ENCODE measurements at places on chromosomes 5 and 9.

GRCh38 chr5:160235731-160236130 is 6.4 kb downstream of the FABP6 start:
- DNase-seq, result no peak

DNA sequence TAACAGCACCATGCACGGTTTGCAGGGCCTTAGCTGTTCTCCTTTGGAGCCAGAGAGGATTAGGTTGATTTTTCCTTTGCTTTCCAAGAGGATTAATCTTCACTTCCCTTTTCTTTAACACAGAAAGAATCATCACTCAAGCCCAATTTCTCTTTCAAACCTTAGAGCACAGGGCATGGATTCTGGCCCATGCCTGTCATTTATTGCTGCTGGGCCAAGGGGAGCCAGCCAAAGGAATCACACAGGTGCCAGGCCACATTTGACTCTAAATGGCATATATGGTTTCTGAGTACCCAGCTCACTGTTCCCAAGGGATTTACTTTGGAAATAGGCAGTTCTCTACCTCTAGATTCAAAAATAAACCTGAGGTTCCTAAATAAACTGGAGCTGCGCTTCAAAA is 58.3 kb downstream of the FBXL7 start:
- no peak for DNase-seq

DNA sequence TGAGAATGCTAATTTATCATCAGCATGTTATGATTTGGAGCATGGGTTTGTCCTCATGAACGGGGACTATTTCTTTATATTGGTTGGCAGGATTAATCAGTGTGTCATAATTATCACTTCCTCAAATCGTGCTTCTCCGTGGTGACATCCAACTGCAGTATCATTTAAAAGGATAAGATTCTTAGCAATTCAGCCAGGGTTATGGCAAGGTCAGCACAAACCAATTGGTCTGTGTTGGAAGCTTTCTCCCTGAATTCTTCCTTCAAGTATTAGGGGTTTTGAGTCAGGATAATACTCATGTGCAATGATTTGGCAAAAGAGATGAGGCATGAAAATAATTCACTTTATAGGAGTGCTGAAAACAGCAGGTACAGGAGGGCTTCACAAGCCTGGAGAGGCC is 5.5 kb upstream of the CAMLG start:
- DNase-seq, result no peak

DNA sequence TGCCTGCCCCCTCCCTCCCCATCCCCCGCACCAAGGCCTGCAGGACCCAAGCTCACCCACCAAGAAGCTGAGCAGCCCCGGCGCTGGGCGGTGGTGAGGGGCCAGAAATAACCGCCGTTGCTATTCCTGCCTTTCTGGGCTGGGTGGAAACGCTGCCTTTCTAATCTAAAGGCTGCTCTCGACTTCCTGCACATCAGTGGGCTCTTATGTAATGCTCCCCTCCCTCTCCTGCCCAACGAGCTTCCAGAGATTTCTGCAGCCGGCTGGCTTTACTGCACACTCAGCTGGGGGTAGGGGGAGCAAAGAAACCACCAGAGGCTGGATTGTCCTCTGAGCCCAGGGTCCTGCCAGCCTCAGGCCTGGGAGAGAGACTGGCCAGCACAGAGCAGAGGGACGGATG is 6.9 kb upstream of the EGR1 start:
- DNase-seq, result peak; percentile 17

- no peak for DNase-seq
These were observed 2.2 kb downstream of the CPEB4 start for GRCh38 chr5:173890195-173890991.

DNA sequence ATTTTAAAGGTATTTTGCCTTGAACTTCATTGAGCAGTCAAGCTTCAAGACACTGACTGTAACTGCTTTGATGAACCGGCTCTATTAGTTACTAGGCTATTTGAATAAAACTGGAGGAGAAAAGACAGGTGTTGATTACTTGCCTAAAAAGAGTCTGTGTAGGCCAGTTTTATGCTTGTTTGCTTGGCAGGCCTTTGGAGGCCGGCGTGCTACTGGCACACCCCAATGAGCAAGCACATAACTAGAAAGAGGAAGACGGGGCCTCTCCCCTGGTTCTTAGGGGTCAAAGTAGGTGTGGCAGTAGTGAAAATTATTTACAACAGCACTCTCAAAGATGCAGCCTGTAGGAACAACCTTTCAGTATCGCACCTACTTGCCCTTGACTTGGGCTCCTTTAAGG is 2.1 kb upstream of the ZFR start:
- DNase-seq, result no peak

GRCh38 chr9:125391704-125392103 is 130.1 kb downstream of the GAPVD1 start:
- no peak for DNase-seq

DNA sequence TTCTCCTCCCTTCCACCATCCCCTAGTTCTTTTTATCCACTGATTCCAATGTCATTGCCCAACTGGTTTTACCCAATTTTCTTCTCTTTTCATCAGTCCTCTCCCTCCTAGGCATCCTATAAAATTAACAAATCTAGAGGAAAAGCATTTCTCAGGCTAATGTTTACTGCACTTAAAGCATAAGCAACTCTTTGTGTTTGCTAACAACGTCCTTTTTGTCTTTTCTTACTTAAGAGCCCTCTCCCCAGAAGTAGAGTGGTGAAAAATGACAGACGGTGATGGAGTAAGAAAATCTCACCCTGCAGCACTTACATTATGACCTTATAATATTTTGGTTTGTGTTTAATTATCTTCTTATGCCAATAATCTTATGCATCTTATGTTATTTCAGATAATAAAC is 1.6 kb upstream of the SPATA9 start:
- no peak for DNase-seq

DNA sequence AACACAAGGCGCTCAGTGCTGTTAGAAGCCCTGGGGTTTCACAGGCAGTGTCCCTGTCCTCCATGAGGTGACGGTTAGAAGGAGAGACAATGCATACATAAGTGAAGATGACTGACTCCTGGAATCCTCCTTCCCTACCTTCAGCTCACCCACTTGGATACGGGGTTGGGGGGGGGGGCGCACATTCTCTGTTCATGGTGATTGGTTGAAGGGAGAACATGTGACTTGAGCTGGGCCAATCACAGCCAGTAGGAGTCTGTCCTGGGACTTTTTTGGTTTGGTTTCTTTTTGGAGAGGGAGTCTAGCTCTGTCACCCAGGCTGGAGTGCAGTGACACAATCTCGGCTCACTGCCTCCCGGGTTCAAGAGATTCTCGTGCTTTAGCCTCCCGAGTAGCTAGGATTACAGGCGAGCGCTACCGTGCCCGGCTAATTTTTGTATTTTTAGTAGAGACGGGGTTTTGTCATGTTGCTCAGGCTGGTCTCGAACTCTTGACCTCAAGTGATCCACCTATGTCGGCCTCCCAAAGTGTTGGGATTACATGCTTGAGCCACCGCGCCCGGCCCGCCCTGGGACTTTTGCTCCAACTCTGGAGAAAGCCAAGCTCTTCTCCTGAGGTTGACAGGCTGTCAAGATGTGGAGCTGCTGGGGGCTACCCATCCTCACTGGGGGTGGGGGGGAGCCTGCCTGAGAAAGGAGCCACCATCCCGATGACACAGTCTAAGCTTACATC is 30.8 kb downstream of the SH3PXD2B start:
- DNase-seq, result no peak

- DNase-seq, result no peak
These were observed 42.7 kb upstream of the LIFR start for GRCh38 chr5:38598994-38599617.

GRCh38 chr5:78899922-78900362 is 85.2 kb downstream of the ARSB start:
- no peak for DNase-seq

- no peak for DNase-seq
These were observed 197.1 kb downstream of the TMC1 start for GRCh38 chr9:72718503-72718902.

GRCh38 chr5:177553671-177554429 is 513 bp downstream of the FAM193B start:
- DNase-seq, result peak; percentile 45

DNA sequence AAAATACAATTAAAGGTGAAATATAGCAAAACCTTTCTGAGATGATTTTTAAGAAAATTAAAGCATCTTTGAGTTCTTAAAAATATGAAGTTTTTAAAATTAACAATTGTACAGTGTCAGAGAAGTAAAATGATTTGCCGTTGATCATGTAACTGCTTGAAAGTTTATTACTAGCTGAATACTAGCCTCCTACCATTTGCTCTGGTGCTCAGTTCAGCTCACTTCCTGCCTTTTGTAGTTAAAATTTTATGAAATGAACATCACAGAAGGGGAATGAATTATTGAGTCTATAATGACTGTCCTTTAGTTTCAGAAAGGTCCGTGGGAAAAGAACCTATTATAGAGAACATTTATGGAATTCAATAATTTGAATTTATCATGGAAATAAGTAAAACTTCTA is 9.7 kb downstream of the YTHDC2 start:
- no peak for DNase-seq

DNA sequence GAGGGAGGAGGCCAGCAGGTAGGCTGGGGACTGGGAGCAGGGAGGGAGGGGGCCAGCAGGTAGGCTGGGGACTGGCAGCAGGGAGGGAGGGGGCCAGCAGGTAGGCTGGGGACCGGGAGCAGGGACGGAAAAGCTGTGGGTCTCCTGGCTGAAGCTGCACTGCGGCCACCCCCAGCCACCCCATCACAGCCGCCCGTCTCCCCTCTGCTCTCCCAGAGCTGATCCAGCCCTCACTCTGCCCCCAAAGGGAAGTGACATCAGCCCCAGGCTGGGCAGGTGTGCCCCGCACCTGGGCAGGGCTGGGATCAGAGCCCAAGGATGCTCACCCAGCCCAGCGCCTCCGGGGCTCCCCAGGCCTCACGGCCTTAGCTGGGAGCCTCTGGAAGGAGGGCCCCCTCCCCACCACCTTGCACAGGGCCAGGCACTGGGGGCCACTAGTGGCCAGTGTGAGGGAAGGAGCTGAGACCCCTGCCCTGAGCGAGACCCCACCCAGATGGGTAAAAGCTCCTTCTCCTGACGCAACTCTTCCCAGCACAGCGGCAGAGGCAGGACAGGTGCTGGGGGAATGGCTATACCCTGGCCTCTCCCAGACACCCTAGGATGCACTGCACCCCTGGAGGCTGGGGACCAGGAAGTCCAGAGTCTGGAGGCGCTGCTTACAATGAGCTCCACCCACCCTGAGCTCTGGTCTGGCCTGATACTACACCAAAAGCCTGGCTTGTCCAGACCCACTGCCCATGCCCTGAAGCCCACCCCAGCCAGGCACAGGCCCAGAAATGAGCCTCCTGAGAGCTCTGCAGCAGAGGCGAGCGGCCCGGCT is 11.6 kb downstream of the AGPAT2 start:
- DNase-seq, result no peak

- DNase-seq, result no peak
These were observed 227.3 kb upstream of the CDH18 start for GRCh38 chr5:20215257-20215656.

- no peak for DNase-seq
These were observed 6.8 kb downstream of the EPB41L4B start for GRCh38 chr9:109314011-109314531.

DNA sequence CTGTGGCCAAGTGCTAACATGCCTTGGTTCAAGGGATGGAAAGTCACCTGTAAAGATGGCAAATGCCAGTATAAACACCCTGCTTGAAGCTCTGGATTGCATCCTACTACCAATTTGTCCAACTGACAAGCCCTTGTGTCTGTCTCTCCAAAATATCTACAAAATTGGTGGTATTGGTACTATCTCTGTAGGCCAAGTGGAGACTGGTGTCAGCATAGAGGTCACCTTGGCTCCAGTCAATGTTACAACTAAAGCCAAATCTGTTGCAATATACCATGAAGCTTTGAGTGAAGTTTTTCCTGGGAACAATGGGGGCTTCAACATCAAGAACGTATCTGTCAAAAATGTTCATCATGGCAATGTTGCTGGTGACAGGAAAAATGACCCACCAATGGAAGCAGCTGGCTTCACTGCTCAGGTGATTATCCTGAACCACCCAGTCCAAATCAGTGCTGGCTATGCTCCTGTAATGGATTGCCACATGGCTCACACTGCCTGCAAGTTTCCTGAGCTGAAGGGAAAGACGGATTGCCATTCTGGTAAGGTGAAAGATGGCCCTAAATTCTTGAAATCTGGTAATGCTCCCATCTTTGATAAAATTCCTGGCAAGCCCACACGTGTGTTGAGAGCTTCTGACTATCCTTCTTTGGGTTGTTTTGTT is 19.9 kb downstream of the AFF4 start:
- no peak for DNase-seq

GRCh38 chr5:34040472-34040871 is 2.5 kb downstream of the C1QTNF3 start:
- no peak for DNase-seq

DNA sequence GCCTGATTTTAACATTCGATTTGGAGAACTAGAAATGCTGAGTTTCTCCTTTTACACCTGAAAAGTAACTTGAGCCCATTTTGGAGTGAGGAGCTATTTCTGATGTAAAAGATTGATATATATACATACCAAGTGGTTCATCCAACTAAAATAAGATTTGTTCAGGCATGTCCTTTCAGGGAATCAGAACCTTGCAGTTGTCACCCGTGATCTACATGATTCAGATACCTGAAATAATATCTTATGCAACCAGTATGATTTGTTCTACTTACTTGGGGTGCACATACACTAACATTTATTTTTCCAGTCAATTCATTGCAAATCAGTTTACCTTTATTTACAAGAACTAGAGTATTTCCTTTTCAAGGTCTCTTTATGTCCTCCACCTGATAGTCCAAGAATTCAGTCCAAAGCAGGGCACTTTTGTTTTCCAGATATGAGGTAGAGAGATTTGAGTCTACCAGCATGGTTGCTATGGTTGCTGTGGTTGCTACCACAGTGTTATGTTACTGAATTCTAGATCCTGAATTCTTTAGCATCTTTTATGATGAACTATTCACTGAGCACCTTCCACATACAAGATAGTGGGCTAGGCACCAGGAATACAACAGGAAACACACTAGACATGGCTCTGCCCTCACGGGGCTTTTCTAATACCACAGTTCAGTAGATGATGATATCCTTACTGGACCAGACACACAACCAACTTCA is 49.3 kb downstream of the CCL28 start:
- DNase-seq, result no peak

DNA sequence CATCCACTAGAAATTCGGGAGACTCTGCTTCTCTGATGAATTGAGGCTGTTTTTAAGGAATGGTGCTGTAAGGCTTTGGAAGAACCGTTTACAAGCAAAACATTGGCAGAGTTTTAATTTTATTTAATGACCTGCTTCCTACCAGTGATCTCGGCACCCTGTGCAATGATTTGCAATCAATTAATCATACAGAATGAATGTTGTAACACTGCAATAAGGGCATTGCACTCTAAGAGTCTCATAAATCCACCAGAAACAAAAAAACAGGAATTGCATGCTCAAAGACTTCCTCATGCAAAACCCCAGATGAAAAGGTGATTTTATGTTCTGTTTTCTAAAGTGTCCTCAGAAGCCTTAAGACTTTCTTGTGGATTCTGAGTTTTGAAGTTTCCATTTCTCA is 295.7 kb downstream of the ARHGEF28 start:
- no peak for DNase-seq

Data from nucleus accumbens (tissue), 56 donors.